ENCODE measurements at places on chromosomes 3 and 15. TPM values are rescaled to one million over a fixed set of nuclear protein-coding genes. Genes with fewer than 3 reads are reported as not detected.

Gene GREM1
- total RNA-seq: 0.16 TPM

Gene DPPA2
- not detected for total RNA-seq

Gene DPPA4
- total RNA-seq: not detected

Gene DAZL
- total RNA-seq: not detected

Gene RASGRF1
- not detected for total RNA-seq

Gene FBXW12
- total RNA-seq: not detected

Gene VEPH1
- total RNA-seq: 24.0 TPM

Measured in bladder microvascular endothelial cell (primary cell).